Activated CD8-positive, alpha-beta memory T cell treated with anti-CD3 and anti-CD28 coated beads for 1 hour (primary cell): ENCODE measurements at places on chromosomes 11 and 22.

DNA sequence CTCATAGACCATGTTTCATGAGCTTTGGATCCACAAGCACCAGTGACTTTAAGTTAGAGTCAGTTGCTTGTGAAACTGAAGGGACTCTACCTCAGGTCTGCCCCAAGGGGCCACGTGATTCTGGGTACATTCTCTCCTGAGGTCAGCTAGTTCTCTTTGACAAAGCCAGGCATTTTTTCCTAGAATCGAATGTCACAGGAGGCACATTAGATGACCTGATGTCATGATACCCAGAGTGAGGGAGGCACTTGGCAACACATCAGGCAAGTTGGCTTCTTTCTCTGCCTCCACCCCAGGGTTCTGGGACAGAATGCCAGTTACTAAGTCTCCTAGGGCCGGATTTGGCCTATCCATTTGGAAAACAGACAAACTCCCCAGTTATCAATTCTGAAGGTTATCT, 93.0 kb downstream of the APIP start:
- no peak for DNase-seq

GRCh38 chr22:22786301-22787115, 101.1 kb upstream of the IGLL5 start:
- no peak for DNase-seq

DNA sequence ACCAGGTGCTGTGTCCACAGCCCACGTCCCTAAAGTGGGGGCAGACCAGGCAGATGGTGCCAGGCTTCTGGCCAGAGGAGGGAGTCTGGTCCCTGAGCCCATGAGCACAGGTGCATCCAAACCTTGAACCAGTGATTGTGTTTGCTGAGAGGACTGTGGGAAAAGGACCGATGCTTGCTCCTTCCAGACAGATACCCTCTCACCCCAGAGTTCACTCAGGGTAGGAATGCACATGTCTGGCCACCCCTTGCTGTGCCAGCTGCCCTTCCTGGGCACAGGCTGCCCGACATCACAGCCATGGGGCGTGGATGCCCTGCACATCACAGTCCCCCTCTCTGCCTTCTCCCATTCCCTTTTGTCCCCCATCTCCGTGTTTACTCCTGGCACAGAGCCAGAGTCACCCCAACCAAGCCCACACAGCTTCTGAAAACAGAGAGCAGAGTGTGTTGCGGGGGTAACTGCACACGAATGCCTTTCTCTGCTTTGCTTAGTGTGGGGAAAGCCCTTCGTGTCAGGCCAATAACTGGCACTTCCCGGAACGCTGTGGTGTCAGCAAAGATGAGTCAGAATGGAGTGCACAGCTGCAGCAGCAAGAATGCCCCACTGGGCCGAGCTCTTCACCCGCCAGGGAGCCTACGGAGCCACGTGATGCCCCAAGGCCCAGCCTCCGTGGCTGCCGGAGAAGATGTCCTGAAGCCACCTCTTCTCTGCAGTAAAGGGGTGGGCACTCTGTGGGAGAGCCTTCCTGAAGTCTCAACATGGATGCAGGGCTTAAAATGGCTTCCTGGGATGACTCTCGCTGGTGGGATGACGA, 7.6 kb downstream of the CARS1 start:
- peak; percentile 43 for DNase-seq

- DNase-seq, result no peak
These were observed 6.0 kb upstream of the NPTXR start for GRCh38 chr22:38849811-38850210.

GRCh38 chr11:116788975-116789374, 1.2 kb upstream of the ZPR1 start:
- no peak for DNase-seq

DNA sequence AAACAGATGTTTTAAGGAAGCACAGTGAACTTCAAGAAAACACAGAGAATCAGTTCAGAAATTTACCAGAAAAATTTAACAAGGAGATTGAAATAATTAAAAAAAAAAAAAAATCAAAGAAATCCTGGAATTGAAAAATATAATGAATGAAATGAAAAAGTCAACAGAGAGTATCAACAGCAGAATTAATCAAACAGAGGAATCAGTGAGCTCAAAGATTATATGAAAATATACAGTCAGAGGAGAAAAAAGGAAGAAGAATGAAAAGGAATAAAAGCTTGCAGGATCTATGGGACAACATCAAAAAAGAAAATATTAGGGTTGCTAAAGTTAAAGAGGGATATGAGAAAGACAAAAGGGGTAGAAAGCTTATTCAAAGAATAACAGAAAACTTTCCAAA, 82.3 kb downstream of the XRRA1 start:
- DNase-seq, result no peak

GRCh38 chr11:17544181-17544622, at the start of gene USH1C:
Gene USH1C, minus strand, starts transcription at chr11:17544416. Its CDS starts 109 bp downstream, at chr11:17544307.
- DNase-seq, result peak; percentile 5

DNA sequence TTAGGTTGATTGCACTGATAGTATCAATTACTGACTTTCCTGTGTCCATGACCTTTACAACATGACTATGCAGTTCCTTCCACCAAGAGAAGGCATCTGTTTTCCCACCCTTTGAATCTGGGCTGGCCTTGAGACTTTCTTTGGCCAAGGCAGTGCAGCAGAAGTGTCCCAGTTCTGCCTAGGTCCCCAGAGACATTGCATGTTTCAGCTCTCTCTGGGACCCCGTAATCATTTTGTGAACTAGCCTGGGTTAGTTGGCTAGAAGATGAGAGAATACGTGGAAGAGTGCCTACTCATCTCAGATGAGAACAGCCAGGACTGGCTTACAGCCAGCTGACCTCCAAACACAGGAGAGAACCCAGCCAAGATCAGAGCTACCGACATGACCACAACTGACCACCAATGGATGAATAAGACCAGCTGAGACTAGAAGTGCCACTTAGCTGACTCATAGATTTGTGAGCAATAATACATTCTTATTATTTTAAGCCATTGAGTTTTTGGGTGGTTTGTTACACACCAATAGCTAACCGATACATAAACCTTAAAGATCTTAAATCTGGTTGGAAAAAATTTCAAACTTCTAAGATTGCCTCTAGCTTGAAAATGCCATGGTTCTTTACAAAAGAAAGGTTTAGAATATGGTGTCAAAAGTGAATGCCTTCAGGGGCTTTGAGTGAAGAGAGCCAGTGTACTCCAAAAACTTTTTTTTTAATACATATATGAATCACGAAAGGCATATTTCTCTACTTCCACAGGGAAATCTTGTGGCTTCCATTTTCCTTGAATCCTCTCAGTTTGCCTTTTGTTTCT, 145.2 kb downstream of the FBXO7 start:
- DNase-seq, result no peak
